ENCODE measurements at places on chromosomes 2 and 18.

DNA sequence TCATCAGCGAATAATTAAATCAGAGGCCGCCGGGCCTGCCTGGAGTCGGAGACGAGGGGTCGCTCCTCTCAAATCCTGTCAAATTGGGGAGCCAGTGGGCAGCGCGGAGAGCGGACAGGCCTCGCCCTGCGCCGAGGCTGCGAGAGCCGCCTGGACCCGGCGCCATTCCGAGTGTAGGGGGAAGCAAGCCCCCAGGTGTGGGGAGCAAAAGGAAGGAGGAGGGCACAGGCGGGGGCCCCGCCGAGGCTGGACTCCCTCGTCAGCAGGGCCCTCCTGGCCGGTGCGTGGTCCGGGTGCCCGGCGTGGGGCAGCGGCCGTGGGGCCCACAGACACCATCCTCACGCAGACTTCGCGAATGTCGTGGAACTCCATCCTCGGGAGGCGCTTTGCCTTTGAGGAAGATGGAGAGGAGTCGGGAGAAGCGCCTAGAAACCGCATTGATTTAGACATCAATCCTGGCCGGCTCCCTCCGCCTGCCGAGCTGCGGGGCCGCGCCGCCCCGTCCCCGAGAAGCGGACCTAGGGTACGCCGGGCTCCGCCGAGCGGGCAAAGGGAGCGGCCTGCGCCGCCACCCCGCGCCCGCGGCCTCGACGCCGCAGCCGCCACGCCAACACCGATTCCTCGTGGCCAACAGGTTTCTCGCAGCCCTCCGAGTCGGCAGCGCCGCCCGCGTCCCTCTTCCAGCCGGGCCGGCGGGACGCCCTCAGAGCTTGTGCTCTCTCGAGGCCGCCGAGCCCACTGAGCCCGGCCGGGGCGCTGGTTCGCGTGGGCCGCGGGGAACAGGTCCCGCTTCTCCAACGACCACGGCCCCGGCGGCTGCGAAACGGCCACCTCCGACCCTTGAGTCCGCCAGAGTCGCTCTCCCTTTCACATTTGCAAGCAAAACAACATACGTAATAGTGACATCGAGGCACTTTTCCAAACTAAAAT is 6.7 kb upstream of the ONECUT2 start:
- DNase-seq = no peak

GRCh38 chr2:238509903-238510302 is 83.2 kb downstream of the ASB1 start:
- DNase-seq = no peak

DNA sequence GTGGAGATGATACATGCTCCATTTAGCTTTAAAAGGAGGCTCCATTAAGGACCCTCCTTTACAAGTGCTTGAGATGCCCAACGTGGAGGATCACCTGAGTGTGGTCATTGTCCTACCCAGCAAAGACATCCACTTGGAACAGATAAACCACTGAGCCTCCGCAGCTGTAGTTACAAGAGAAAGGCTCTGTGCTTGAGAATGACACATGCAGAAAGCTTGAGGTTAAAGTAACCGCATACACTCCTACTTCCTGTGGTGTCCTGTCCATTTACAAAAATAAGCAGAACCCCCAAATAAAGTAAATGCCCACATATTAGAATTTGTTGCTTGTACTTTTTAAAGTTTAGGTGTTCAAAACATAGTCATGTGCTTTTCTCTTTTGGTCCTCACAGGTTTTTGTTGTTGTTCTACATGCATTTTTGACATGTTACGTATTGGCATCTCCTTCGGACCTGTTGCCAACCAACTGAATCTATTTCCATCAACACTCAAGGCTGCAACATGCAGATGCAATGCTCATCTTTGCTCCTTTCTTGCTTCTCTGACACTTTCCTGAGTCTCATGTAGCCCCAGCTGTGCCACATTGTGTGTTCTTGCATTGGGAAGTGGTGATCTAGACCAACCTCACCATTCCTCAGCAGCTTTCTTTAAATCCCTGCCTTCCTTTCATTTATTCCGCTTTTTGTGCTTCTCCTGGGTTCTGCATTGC is 56.0 kb downstream of the SERPINB7 start:
- DNase-seq = no peak

DNA sequence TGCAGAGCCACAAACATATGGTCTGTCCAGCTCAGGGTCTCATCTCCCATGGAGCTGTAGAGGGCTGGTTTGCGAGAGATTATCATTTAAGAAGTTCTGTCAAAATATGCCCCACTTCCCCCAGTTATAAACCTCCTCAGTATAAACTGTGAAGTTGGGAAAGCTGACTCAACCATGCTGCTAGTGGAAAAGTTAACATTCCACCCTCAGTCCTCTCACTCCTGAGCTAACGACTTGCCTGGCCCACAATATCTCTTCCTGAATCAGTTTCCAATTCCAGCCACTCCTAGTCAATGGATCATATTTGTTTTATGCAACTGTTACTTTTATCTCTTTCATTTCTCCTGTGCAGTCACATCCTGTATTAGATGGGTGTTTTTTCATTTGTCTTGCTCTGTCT is 326.2 kb downstream of the SETBP1 start:
- no peak for DNase-seq

- no peak for DNase-seq
Measured at GRCh38 chr18:48742304-48742703, 203.5 kb downstream of the CTIF start.

GRCh38 chr2:172462373-172462848 is 35.0 kb downstream of the ITGA6 start:
- DNase-seq = no peak

- no peak for DNase-seq
Measured at GRCh38 chr18:2223849-2224248, 347.5 kb downstream of the METTL4 start.

GRCh38 chr2:65367524-65367923 is 64.9 kb downstream of the SPRED2 start:
- DNase-seq = peak; percentile 5

DNA sequence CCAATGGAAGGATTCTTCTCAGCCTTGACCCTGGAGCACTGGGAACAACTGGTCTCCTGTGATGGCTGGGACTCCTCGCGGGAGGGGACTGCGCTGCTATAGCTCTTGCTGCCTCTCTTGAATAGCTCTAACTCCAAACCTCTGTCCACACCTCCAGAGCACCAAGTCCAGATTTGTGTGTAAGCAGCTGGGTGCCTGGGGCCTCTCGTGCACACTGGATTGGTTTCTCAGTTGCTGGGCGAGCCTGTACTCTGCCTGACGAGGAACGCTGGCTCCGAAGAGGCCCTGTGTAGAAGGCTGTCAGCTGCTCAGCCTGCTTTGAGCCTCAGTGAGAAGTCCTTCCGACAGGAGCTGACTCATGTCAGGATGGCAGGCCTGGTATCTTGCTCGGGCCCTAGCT is 28.8 kb downstream of the LIPG start:
- no peak for DNase-seq

DNA sequence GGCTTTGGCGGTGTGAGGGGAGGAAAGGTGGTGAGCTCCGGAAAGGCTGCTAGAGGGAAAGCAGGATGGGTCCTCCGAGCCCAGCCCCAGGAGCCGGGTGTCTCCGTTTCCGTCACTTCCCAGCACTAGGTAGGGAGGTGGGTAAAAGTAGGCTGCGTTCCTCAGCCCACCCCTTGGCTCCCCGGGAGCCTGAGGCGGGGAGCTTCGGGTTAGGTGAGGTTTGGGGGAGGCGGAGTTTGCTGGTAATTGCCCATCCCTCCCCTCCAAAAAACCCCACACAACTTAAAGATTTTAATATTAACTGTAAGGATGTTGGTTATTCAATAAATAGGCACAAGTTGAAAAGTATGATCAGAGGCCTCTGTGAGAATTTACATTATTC is 552 bp upstream of the ATF2 start:
- no peak for DNase-seq

- no peak for DNase-seq
Measured at GRCh38 chr2:47069628-47070154, 85.4 kb downstream of the STPG4 start.

DNA sequence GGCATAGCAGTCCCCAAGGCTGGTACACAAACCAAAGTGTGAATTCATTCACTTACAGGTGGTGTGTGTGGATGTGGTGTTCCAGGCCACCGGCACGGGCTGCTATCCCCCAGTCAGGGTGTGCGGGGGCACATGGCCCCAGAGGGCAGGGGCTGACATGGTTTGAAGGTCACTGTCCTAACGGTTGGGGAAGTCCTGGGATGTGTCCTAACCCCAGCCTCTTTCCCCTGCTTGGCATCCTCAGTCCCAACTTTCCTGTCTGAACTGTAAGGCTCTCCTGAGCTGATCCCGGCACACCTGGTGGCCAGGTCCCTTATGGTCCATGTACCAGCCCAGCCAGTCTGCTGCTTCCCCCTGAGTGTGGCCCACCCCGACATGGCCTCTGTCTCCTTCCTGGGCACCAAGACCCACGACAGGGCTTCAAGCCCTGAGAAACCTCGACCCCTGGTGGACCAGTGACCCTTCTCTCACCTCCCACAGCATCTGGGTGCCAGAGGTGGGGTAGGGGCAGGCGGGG is 2.4 kb upstream of the TMEM185B start:
- no peak for DNase-seq
